AG04449 (cell line): ENCODE measurements at places on chromosomes 1 and 21.

DNA sequence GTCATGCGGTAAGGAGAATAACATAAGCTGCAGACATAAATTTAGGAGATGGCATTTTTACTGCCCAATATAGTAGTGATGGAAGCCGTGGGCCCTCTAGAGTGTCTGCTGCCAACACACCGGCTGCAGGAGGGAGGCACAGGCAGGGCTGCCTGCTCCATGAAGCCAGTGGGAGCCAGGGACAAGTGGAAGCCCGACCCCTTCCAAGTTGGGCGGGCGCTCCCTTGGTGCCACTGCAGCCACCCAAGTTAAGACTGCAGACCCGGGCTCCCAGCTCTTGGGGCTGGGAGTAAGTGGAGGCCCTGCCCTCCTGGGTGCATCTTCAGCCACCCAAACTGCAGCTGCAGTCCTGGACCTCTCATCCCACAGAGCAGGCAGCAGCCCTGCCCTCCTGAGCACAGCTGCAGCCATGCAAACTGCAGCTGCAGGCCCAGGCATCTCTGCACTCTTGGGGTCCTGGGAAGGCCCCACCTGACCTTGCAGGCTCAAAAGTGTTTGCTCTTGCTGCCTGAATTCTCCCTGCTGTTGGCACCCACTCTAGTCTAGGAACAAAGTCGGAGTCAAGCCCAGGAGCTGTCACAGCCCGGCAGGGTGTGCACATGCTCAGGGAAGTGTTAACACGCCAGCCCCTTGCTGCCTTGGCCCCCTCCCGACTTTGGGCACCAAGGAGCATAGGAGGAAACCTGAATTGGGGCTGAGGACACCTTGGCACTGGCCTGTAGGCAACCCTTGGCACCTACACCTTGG, 437.2 kb upstream of the PRMT6 start:
- no peak for DNase-seq

- DNase-seq, result no peak
Measured at GRCh38 chr1:65378247-65378946, 42.1 kb upstream of the LEPR start.

DNA sequence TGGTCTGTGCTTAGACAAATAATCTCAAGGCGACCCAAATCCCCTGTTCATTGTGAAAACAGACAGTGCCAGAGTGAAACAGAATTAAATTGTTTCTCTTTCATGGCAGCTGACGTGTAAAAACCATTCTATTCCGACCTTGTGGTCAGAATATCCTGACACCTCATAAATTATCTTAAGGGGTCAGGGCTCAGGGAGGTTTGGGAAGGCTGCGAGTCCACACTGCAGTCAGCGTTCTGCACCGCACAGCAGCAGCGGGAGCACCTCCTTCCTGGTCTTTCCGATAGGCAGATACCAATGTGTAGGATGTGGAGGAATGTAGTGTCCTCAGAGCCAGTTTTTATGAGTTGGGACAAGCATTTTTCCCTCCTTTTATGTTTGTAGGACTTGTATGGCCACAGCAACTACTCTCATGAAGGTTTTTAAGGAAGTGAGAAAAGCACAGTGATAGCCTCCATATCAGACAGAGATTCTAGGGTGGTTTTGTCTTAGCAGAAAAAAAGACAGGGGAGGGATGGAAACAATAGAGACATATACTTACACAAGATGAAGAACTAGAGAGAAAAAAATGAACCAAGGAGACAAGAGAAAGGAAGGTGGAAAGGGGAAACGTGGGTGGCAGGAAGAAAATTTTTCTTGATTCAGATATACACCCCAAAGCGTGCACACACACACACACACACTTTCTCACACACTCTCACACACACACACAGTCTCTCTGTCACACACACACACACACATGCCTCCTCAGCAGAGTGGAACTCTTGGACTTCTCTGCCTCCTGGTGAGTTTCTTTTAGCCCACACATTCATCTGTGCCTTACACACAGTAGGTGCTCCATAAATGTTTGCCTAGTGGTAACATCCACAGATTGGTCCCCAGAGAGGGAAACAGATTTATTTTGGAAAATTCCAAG, 68.6 kb downstream of the NTMT2 start:
- DNase-seq, result no peak

GRCh38 chr1:243849421-243850201, 432 bp downstream of the AKT3 start:
- DNase-seq, result no peak

DNA sequence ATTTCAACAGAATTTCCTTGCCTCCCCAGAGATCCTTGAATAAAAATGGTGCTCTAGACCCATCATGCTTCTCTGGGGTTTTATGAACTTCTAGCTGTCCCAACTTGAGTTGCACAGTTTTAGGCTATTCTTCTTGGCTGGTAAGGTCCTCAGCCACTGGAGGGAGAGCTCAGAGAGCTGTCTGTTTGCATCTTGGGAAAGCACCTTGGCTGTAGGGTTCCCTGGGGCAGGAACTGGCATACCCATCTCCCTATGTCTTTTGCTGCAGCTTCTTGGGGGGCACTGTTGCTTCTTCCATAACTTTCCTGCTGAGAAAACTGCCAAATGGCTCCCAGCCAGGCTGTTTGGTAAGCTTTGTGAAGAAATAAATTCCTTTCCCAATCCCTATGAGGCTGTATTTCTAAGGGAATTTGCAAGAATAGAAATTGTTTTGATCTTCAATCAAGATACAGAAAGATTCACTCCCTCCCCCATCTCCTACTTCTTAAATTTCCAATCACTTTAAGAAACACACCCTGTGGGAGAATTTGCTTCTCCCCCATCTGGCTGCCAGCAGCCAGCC, 8.2 kb upstream of the FMOD start:
- no peak for DNase-seq

DNA sequence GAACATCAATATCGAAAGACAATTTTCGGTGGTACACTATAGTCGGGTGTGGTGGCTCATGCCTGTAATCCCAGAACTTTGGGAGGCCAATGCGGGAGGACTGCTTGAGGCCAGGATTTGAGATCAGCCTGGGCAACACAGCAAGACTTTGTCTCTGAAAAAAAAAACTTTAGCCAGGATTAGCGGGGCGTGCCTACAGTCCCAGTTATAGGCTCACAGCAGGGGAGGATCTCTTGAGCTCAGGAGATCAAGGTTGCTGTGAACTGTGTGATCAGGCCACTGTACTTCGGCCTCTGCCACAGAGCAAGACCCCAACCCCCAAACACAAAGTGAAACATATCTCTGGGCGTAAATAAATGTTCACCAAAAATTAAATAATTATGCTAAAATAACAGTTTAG, 1.6 kb downstream of the TADA1 start:
- DNase-seq, result no peak

- DNase-seq, result no peak
Measured at GRCh38 chr1:226761322-226761721, 22.2 kb upstream of the ITPKB start.

DNA sequence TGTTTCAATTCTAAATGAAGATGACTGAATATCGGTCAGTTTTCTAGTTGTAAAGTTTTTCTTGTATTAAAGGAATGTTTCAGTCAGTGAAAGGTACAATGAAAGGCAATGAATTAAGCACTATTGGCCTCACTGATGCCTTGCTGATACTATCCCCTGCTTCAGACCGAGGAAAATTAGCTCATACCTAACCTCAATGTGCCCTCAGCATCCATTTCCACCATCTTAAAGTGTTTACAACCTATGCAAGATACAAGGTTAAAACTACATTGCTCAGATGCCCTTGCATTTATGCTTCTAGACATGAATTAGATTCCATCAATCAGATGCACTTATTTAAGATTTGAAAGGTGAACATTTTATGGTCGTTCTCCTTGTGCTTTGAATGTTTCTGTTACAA, 184.5 kb downstream of the COP1 start:
- no peak for DNase-seq

DNA sequence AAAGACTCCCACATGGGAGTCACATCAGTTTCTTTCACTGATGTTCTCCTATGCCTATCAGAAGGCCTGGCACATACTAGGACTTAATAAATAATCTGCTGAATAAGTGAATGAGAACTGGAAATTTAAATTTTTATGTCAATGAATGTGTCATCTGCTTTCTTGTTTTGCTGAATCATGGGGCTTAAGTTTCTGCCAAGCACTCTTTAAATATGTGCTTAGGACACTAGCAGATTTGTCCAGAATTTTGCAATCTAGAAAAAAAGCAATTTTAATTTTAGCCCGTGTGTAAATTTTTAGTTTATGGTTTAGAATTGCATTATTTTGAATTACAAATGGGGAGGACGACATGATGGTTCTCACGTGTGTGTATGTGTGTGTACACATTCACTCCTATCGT, 803.1 kb downstream of the USP25 start:
- no peak for DNase-seq

DNA sequence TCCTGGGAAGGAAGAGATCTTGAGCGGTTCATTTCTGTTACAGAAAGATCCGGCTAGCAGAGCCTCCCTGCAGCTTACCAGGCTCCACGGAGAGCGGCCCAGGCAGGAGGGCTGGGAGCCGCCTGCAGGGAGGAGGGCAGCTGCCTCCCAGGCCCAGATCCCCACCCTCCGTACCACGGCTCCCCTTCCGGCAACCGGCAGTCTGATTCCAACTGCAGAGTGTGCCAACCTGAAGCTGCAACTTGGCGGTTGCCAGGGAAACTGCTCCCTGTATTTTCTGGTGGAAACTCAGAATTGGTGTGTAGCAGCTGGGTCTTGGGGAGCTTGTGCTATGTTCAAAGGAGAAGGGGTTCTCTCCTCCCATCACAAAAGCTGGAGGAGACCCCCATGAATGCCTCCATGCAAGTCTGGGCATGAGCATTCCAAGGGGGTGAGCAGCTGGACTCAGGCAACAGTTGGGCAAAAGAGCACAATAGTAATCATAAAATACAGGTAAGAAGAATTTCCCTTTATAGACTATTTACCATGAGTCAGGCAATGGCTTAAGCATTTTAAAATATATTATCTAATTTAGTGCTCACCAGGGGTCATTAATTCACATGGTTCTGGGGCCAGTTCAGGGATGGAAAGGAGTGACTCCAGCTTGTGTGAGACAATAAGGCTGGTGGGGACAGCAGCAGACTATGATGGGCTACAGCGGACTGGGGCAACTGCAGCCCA, 46.1 kb upstream of the KAZN start:
- DNase-seq, result no peak

- no peak for DNase-seq
Measured at GRCh38 chr1:71862756-71863155, 419.6 kb downstream of the NEGR1 start.

GRCh38 chr1:228030451-228031201, 23.8 kb downstream of the WNT3A start:
- DNase-seq, result no peak

DNA sequence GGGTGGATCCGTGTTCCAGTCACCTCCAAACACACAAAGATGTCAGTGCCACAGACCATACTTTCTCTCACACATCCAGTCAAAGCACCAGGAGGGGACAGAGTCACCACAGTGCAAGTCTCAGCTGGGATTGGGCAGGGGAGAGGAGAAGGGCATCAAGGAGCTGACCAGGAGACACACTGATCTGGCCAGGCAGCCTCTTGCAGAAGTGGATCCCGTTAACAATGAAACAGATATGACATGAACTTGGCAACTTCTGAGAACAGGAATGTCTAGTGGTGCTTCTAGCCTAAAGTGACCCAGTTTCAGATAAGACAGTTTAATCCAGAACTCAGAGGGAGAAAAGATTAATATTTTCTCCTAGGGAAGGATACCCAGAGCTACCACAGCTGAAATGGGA, 71.0 kb downstream of the HIVEP3 start:
- DNase-seq, result no peak

DNA sequence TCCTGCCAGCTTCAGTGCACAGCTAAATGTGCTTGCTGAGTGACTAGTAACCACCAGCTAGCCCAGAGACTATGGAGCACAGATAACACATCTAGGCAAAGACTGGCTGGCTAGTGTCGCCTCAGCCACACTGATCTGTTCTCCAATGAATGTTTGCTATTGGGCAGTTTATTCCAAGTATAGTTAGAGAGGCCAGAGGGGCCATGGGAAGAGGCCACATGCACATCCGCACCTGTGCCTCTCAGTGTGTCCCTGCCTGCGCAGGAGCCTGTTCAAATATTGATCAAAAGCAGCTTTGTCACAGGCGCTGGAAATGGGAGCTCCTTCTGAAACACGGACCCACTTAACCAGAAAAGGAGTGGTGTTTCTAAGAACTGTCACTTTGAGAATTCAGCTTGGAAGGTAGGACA, 51.3 kb upstream of the ATP1A1 start:
- DNase-seq, result no peak

GRCh38 chr1:186750257-186750656, 70.0 kb upstream of the PTGS2 start:
- no peak for DNase-seq

DNA sequence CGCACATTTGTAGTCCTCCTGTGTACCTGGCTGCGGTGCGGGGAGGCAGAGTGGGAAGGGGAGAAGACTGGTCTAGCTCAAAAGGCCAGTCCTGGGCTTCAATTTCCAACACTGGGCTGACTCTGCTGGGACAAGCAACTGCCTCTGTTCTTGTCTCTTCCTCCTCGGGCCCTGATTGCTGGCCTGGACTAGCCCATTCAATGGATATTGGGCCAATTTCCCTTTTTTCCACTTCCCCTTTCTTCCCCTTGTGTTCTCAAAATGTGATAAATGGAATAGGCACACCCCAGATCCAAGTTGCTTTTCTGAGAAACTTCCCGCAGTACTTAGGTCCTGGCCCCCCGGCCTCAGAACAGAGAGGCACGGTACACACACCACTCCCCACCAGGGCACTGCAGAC, 48.2 kb downstream of the SPSB1 start:
- no peak for DNase-seq

- DNase-seq, result no peak
Measured at GRCh38 chr1:67830226-67830625, 3.0 kb downstream of the GNG12 start.

DNA sequence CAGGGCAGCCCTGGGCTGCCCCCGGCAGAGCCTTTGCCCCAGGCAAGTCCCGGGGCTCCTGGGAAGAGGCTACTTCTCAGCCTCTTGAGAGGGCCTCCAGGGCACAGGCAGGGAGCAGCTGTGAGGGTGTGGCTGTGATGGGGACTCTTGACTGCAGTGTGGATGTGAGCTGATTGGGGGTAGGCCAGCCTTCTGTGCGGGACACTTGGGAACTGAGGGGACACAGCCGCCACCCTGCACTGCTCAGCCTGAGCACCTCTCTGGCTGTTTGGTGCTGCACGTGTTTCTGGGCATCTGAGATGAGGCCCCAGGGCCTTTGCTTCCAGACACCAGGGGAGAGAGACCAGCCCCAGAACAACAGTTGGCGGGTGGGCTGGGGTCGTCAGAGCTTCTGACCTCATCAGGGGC, 62.1 kb downstream of the SKI start:
- no peak for DNase-seq

- DNase-seq, result no peak
Measured at GRCh38 chr1:51423073-51423821, 92.9 kb upstream of the TTC39A start.

- no peak for DNase-seq
Measured at GRCh38 chr1:24536391-24536840, 19.5 kb upstream of the NCMAP start.

DNA sequence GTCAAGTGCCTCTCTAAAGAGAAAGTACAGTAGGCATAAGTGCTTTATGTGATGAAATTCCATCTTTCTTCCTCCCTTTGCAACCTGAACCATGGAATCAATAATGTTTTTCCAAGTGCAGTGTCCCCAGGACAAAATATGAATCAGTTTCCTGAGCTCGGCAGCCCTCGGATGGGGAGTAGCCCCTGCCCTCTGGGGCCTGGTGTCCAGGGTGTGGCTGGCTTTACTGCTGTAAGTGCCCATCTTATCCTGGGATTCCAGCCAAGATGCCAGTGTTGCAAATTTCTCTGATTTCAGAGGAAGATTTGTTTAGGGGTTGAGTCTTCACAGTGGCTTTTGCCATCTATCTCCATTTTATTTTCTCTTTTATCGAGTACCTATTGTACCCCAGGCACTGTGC, 40.5 kb upstream of the SRP9 start:
- DNase-seq, result no peak

- DNase-seq, result no peak
Measured at GRCh38 chr1:214548988-214549387, 2.4 kb downstream of the PTPN14 start.
